Activated naive CD8-positive, alpha-beta T cell treated with anti-CD3 and anti-CD28 coated beads, Interleukin-2, amount 10 ng/mL, durations not matched to agents 7 days and 5 days (primary cell): ENCODE measurements at places on chromosomes 13 and 19. TPM values are rescaled to one million over a fixed set of nuclear protein-coding genes. Genes with fewer than 3 reads are reported as not detected.

DNA sequence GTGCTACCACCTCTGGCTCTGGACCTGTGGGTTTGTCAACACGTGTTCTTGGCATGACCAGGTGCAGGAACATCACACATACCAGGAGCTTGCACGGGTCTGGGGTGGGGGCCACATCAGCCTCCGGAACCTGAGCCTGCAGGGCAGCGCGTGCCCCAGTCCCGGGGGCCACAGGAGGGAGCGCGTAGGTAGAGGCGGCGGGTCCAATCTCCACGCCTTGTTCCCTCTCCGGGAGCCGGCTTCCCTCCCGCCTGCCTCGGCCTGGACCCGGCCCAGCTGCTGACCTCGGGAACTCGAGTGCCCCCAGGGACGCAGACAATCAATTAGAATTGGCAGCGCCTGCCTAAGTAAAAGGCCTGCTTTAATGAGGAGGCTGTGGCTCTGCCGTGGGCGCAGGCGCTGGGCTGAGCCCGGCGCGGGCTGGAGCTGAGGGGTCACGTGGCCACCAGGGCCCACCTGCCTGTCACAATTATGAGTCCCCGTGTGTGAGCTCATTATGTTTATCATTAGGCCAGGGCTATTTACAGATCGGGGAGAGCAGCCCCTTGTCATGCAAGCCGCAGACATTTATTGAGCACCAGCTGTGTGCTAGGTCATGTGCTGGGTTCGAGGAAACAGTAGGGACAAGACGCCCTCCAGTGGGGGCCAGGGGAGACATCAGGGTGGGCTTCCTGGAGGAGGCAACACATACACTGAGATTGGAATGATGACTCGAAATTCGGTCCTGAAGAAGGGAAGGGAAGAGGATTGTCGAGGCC lies 32.2 kb upstream of the TNFAIP8L1 start:
- no peak for DNase-seq

Gene CEACAM4
- total RNA-seq: not detected

DNA sequence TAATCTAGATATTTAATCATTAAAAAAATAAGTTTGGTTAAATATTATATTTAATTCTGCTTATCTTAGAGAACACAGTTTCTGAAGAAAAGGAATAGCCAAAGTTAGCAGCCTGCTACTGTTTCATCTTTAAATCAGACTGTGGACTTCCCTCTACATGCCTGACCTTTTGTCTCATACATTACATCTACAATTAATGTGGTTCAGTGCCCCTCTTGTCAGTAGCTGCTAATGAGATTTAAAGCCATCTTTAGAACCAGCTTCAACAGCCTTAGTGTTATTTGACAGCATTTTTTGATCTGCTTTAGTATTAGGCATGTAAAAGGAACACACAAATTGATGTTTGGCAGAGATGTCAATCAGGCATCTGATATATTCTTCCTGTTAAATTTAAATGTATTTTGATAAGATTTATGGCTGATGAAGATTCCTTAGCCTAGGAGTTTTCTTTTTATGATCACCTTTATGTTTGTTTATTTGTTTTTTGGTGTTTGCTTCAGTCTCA lies 1925.8 kb upstream of the PRR20A start:
- DNase-seq: no peak

- DNase-seq: peak; percentile 73
Measured at GRCh38 chr19:2561895-2562294, 86.0 kb downstream of the GADD45B start.

DNA sequence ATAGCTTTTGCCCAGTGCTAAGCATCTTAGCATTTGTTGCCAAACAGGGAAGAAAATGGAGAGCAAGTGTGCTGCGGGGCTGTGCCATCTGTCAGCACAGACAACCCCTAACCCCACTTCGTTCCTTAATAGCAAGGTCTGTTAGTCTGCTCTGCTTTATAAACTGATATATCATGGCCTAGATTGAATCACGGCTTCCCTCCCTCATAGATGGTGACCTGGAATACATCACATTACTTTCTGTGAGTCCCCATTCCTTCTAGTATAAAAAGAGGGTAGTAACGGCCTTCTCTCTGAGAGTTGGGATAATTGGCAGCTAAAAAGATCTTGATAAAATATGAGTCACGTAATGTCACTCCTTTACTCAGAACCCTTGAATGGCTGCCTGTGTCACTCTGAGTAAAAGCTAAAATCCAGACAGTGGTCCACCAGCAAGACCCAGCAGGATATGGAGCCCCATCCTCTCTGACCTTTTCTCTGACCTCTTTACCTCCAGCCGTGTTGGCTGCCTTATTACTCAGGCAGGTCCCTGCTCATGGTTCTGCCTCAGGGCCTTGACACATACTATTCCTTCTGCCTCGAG lies 151.7 kb downstream of the DLEU7 start:
- DNase-seq: no peak

- no peak for DNase-seq
Measured at GRCh38 chr13:103018556-103018955, 47.7 kb downstream of the SLC10A2 start.

Gene MAP4K1
- total RNA-seq: 299 TPM

- no peak for DNase-seq
Measured at GRCh38 chr13:59734393-59734792, 429.3 kb downstream of the DIAPH3 start.

Gene ZNF99
- total RNA-seq: not detected

Gene CD70
- total RNA-seq: 6.9 TPM

- DNase-seq: no peak
Measured at GRCh38 chr13:109314101-109314500, 472.3 kb downstream of the IRS2 start.

DNA sequence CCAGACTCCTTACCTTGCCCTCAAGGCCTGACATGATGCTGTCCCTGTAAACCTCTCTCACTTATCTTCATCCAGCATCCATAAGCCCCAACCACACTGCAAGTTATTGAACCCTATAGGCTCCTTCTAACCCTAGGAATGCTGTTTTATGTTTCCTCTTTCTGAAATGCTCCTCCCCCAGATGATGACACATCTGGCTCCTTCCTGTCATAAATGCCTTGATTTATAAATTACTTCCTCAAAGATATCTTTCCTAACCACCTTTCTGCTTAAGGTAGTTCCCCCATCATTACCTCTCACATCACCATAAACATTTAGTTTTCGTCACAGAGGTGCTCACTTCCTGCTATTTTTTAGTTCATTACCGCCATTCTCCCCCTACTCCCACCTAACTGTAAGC lies 12.3 kb downstream of the RUBCNL start:
- no peak for DNase-seq

Gene MAB21L1
- 0.09 TPM for total RNA-seq

Gene LHB
- not detected for total RNA-seq
